ENCODE measurements at places on chromosomes 2 and 18. TPM values are rescaled to one million over a fixed set of nuclear protein-coding genes. Genes with fewer than 3 reads are reported as not detected.

DNA sequence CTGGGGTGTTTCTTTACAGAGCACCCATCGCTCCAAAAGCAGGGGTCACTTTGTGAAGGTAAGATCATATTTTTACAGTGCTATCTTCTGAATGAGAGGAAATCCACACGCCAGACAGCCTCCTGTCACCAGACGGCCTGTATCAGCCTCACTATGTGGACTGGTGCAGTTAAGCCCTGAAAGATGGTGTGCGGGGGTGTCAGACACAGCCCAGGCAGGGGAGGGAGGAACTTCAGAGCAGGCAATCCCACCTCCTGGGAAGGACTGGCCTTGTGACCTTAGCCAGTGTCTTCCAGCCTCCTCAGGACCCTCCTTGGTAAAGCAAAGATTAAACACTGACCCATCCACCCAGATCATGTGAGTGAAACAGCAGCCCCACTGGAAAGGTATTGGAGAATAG is 249.4 kb upstream of the CTAGE1 start:
- H3K36me3 ChIP-seq = no peaks in the 10 kb centered on the region
- no peak for DNase-seq
- no peak overlapping the region for H3K4me3 ChIP-seq
- no peaks in the 10 kb centered on the region for H3K27me3 ChIP-seq
- H3K27ac ChIP-seq = no peak overlapping the region

The EFR3B gene
- total RNA-seq = 4.0 TPM

DNA sequence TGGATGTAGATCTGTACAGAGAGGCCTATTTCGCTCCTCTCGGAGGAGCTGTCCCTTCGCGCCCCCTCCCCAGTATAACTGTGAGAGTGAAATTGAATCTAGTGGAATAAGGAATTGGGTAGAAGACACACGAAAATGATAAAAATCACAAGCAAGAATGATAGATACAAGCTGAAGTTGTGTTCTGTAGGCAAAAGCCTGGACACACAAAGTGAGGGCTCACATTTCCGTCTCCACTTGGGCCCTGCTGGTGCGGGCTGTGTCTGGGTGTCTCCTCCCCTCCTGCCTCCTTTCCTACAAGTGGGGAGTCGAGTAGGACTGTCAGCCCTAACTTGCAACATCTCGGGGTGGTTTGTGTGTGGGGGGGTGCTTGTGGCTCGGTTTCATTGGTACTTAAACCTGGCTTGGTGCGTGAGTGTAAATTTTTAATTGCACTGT is 457 bp upstream of the SP9 start:
- DNase-seq = peak; percentile 53
- H3K4me3 ChIP-seq = peak overlapping the region; percentile 72
- no peaks in the 10 kb centered on the region for H3K4me1 ChIP-seq

The IL37 gene
- total RNA-seq = 0.22 TPM

The AFF3 gene
- not detected for total RNA-seq

DNA sequence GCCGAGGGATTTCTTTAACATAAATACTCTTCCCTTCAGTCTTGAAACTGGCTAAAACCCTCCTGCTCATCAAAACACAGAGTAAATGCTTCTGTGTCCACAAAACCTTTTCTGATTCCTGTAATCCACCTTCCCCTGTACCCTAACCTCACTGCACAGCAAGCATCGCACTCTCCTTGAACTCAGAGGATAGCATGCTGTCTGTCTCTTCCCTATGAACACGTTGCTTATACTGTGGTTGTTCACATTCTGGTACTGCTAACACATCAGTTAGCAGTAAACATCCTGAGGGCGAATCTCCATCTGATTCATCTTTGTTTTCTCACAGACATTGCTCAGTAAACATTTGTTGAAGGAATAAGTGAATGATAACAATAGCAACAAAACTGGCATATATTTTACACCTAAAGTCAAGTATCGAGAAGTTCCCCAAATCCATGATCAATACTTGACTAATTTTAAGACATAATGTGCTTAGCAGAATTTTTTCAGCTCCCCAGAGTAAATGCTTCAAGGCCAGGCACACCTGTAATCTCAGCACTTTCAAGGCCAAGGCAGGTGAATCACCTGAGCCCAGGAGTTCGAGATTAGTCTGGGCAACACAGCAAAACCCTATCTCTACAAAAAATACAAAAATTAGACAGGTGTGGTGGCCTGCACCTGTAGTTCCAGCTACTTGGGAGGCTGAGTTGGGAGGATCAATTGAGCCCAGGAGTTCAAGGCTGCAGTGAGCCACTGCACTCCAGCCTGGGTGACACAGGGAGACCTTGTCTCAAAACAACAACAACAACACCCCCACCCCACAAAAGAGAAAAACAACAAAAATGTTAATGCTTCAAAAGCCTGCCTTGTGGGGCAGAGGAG is 45.6 kb upstream of the LPIN2 start:
- H3K36me3 ChIP-seq = no peaks in the 10 kb centered on the region
- no peak overlapping the region for H3K4me3 ChIP-seq
- DNase-seq = no peak
- no peaks in the 10 kb centered on the region for H3K27me3 ChIP-seq
- no peak overlapping the region for H3K27ac ChIP-seq

DNA sequence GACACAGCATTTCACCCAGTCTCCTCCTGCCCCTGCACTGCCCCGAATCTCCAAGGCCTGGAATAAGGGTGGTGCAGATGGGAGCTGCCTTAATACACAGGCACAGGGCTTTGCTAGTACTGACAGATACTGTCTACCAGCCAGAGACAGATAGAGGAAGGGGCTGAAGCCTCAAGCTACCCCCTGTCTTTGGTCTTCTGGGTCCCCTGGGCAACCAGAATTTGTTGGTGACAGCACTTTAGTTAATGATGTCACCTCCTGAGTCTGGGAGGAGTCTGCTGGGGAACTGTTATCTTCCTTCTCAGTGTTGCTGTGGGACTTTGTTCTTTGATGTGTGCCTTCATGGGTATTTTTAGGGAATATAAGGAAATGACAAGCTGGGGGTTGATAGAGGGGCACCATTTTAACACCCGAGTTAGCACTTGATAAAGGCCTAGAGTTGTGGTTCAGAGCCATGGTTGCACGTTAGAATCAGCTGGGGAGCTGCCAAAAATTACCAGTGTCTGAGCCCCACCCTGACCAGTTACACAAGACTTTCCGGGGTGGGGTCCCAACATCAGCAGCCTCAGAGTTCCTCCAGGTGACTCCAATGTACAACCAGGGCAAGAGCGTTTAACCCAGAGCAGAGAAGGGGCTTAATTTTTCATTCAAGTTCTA is 136.8 kb downstream of the SMAD7 start:
- H3K27me3 ChIP-seq = no peaks in the 10 kb centered on the region
- no peaks in the 10 kb centered on the region for H3K4me1 ChIP-seq
- DNase-seq = no peak
- no peak overlapping the region for H3K27ac ChIP-seq

The ZAP70 gene
- 0.30 TPM for total RNA-seq

- H3K4me1 ChIP-seq = peaks cover under 1% of the 10 kb centered on the region
- no peaks in the 10 kb centered on the region for H3K36me3 ChIP-seq
- no peak for DNase-seq
- no peak overlapping the region for H3K27ac ChIP-seq
- no peak overlapping the region for H3K4me3 ChIP-seq
Measured at GRCh38 chr2:43136011-43136799, 90.2 kb downstream of the ZFP36L2 start.

DNA sequence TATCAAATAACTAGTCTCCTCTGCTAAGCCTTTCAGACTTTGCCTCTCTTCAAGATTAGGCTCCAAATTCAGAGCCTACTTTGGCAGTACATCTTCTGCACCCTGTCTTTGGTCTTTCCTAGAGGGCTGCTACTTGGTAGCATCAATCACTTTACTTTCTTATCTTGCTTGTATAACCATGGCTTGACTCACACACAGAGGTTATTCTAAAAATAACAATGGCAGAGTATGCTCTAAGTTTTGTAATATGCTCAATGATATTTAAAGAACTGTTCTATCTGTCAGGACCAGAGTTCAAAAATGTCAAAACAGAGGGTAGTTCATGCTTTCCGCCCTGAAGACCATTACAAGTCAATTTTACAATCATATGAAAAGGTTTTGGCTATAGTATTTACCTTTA is 27.7 kb downstream of the THOC1 start:
- H3K27ac ChIP-seq = no peak overlapping the region
- no peak for DNase-seq
- H3K4me3 ChIP-seq = no peak overlapping the region
- H3K4me1 ChIP-seq = 0 out of 2 replicates have a peak, but pooled peaks cover 2% of the 10 kb centered on the region
- H3K27me3 ChIP-seq = no peaks in the 10 kb centered on the region

All from SJCRH30 (cell line).